ENCODE measurements at places on chromosomes 11 and 22.

DNA sequence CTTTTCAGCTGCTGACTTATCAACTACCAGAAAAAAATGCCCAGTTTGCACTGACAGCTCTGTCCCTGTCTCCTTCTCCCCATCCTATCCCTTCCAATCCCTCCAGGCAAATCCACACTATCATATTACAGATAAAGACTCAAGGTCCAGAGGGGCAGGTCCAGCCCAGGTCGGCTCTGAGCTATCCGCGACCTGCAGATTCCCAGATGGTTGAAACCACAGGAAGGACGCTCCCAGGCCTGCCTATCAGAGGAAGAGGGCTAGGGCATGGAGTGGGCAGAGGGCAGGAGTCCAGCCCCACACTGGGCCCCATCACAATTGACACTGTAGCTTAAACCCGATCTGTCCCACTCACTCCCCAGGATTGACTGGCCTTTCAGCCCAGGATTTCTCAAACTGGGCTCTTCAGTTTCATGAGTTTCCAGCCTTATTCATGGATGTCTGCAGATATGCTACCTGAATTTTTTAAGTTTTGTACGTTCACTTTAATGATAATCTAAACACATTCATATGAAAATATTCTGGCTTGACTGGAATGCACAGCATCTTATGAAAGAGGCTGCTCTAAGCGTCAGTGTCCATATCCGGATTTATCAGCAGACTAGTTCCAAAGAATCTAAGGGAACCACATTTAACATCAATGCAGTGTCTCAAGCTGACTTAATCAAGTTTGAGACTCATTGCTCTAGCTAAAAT, 16.4 kb upstream of the FCHSD2 start:
- DNase-seq, result no peak

DNA sequence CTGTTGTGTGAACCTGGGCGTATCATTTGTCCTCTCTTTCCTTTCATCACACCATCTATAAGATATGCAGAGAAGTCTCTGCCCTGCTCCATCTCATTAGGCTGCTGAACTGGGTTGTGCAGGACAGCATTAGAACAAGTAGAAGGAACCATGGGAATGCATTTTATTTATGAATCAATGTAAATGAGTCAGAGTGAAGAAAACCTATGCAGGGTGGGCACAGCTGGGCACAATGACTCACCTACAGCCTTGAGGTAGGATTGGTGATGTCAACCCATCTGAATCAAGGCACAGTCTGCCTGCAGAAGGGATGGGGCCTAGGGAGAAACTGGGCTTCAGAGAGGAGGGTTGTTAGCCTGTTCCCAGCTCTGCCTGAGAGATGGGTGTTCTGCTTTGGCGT, 123.4 kb downstream of the CSNK2A3 start:
- DNase-seq, result no peak

- no peak for DNase-seq
These were observed 4.7 kb downstream of the NXPE2 start for GRCh38 chr11:114683007-114683406.

GRCh38 chr22:46596819-46597218, 23.4 kb upstream of the GRAMD4 start:
- DNase-seq, result peak; percentile 47

DNA sequence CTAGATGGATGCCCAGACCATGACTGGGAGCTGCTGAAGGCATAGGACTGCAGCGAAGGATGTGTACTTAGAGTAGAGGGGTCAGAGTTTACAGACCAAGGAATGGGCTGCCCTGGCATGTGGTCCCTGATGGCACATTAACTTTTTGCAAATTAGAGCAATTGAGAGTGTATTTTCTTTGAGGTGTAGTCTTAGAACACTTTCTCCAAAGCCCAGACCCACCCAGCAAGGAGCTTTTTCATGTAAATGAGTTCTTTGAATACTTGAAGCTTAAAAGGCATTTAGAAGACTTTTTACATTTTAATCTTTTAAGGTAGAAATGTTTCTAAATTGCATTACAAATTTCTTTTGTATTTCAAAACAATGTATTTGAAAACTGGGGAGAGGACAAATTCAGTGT, 8.9 kb downstream of the OR4X1 start:
- no peak for DNase-seq

- peak; percentile 15 for DNase-seq
These were observed 6.7 kb upstream of the ZDHHC13 start for GRCh38 chr11:19110295-19110694.

- no peak for DNase-seq
These were observed 63.3 kb downstream of the DGCR2 start for GRCh38 chr22:19058713-19059451.

- no peak for DNase-seq
These were observed 71.8 kb downstream of the PIWIL4 start for GRCh38 chr11:94638902-94639373.

GRCh38 chr11:125572916-125573315, 3.6 kb downstream of the EI24 start:
- DNase-seq, result no peak

DNA sequence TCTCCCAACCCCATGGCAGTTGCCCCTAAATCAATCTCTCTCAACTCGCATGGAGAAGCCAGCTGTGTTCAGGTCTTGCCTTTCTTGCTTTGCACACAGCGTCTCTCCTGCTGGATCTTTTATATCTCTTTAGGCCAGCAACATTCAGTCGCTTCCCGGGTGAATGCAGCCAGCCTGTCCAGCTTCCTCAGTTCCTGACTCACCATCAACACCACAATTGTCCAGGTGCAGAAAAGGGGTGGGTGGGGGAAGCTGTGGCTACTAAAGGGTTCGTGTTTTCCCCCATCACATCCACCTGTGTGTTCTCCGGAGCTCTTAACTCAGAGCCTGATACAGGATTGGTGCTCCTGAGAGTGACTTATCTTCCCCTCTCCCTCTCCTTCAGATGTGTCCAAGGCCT, 116.5 kb downstream of the HIPK3 start:
- no peak for DNase-seq

DNA sequence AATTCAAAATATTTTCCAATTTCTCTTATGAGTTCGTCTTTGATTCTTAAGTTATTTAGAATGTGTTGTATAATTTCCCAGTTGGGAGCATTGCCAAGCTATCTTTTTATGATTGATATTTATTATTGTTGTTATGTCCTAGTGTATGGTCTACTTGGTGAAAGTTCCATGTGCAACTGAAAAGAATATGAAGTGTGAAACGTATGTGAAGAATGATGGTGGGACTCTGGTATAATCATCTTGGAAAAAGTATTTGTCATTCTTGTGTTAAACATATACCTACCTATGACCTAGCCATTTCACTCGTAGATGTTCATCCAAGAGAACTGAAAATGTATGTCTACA, 12.0 kb upstream of the GNB1L start:
- DNase-seq, result no peak

DNA sequence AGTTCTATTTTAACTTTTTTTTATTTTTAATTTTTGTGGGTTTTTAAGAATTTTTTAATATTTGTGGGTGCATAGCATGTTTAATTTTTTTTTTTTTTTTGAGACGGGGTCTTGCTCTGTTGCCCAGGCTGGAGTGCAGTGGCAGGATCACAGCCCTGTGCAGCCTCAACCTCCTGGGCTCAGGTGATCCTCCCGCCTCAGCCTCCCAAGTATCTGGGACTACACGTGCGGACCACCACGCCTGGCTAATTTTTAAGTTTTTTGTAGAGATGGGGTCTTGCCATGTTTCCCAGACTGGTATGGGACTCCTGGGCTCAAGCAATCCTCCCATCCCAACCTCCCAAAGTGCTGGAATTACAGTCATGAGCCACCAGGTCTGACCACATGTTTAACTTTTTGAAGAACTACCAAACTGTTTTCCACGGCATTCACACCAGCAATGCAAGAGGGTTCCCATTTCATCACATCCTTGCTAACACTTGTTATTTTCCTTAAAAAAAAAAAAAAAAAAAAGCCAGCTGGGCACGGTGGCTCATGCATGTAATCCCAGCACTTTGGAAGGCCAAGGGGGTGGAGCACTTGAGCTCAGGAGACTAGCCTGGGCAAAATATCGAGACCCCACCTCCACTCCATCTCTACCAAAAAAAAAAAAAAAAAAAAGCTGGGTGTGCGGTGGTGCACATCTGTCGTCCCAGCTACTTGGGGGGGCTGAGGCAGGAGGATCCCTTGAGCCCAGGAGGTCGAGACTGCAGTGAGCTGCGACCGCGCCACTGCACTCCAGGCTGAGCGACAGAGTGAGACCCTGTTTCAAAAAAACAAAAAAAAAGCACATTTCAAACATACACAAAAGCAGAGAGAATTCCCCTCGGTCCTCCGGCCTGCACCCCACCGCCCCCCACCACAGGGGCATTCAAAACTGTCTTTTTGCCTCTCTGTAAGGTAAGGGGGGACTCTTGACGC, 16.7 kb upstream of the TXNRD2 start:
- DNase-seq, result no peak

GRCh38 chr11:106271086-106271485, 193.6 kb downstream of the AASDHPPT start:
- DNase-seq, result no peak

DNA sequence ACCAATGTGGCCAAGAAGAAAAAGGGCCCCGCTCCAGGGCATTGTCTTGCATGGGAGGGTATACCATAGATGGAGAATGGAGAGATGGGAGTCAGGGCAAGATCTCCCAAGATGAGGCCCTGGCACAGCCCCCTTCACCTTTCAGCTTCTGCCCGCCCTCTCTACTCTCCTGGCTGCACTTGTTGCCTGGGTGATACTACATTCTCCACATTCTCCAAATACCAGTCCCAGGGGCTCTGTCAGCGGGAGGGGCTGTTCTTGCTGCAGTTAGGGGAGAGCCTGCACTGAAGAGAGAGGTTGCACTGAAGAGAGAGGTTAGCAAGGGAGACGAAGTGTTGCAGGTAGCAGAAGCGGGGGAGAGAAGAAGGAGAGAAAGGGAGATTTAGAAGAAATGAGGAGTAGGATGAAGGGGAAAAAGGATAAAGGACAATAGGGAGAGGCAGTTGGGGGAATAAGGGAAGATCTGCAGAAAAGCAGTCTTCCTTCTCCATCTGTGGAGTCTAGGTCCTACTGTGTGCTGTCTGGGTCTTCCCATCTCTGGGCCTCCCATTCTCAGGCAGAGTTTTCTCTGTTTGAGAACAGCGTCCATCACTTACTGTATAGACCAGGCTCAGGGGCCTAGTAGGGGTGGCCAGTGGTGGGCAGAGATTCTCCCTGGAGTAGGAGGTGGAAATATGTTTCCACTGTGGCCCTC, 8.0 kb downstream of the PHLDB1 start:
- DNase-seq, result no peak

GRCh38 chr11:33965032-33965431, 73.2 kb upstream of the LMO2 start:
- no peak for DNase-seq

DNA sequence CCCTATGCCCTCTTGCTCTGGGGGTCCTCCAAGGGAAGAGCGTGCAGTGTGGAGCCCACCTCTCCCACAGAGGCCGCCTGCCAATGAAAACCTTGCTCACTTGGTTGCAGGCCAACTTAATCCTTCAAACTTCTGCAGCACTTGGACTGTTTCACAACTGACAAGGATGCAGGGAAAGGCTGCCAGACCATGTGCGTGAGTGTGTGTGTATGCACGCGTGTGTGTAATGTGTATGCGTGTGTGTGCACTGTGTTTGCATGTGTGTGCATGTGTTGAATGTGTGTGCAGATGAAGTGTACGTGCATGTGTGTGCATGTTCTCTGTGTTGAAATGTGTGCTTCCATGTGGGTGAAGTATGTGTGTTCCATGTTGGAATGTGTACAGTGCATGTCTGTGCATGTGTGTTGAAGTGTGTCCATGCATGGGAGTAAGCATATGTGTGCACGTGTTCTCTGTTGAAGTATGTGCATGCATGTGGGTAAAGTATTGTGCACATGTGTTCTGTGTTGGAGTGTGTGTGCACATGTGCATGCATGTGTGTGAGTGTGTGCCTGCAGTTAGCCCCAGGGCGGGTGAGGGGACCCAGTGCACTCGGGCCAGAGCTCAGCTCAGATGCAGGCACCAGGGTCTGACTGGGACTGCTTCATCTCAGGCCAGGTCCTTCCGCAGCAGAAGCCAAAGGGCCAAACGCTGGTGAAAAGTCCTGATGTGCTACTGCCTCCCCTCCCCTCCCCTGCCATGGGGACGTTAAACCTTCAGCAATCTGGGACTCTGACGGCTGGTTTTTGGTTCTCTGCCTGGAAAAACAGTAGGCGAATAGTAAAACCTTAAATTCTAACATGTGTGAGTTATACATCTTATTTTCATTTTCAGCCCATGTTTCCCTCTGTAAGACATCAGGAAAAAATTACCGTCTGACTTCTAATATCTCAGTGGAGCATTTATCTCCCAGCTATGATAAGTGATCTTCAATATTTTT, 72.0 kb downstream of the FLI1 start:
- no peak for DNase-seq

DNA sequence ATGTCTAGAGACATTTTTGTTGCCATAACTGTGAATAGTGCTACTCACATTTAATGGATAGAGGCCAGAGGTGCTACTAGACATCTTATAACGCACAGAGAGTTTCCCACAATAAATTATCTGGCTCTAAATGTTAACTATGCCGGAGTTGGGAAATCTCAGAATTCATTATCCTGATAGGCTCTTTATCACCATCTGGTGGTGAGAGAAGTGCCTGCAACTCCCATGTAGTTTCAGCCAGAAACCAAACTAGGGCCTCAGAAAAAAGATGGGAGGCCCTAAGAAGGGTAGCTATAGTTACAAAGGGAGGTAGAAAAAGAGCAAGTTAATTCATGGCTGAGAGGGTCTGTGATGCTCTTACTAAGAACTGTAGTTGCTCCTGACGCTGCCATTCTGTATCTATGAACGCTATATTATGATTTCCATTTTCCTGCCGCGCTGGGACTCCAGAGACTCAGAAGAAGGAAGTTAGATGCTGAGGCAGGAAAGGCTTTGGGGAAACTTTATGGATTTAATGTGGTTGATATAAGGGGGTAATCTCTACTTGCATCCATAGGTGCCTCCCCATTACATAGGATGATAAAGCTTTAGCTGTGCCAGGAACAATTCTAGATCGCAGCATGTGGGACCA, 22.9 kb upstream of the MRPL17 start:
- DNase-seq, result no peak

DNA sequence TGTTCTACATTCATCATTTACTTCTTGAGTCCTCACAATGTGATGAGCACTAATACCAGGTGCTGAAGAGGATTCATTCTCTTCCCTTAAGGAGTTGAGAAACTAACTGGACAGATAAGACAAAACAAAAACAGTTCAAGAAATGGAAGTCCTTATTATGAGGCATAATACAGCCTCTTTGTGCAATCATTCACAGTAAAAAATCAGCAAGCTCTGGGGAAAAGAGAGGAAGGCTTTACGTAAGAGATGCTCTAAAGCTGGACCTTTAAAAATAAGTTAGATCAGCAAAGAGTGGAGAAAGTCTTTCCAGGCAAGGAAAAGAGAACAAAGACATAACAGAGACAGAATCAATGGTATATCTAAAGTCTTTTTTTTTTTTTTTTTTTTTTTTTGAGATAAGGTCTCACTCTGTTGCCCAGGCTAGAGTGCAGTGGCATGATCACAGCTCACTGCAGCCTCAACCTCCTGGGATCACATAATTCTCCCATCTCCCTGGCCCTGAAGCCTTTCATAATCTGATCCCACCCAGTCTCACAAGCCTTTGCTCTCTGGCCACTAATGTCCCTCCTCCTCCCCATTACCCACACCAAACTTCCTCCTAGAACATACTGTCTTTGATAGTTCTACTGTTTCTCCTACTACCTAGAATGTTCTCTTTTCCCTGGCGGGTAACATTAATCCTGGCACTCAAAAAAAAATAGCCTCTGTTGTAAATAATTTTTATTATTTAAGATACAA, 40.9 kb downstream of the MRTFA start:
- DNase-seq, result no peak

GRCh38 chr11:47916361-47916841, 64.0 kb upstream of the PTPRJ start:
- no peak for DNase-seq

Data from NCI-H1417 treated with DMSO at 0.1 percent for 48 hours (cell line).